ENCODE measurements at places on chromosomes 4 and X. TPM values are rescaled to one million over a fixed set of nuclear protein-coding genes. Genes with fewer than 3 reads are reported as not detected.

Gene GLOD5
- total RNA-seq: not detected

Gene GAGE12H
- not detected for total RNA-seq

Gene KIT
- not detected for total RNA-seq

Gene IL2
- not detected for total RNA-seq

Gene DIPK2B
- not detected for total RNA-seq

Gene MAGEA2
- not detected for total RNA-seq

Gene CTAG1B
- not detected for total RNA-seq

Gene CLDN22
- not detected for total RNA-seq

Gene PHOX2B
- total RNA-seq: not detected

Gene DCAF4L1
- total RNA-seq: 0.72 TPM

Gene HSD17B13
- total RNA-seq: not detected

Gene ADH4
- not detected for total RNA-seq

Gene ALPK1
- 20.3 TPM for total RNA-seq

Gene ODAPH
- not detected for total RNA-seq

Gene CLGN
- total RNA-seq: 10.7 TPM

Gene FATE1
- total RNA-seq: not detected

Gene GC
- not detected for total RNA-seq

Gene CSN1S1
- total RNA-seq: not detected

Gene NDP
- total RNA-seq: not detected

Gene PABPC1L2B
- total RNA-seq: not detected

Gene ASB11
- total RNA-seq: not detected

Gene NLRP2B
- total RNA-seq: not detected

Gene TMEM128
- total RNA-seq: 31.5 TPM

Gene PTPN13
- total RNA-seq: 23.0 TPM

Gene LINC00632
- total RNA-seq: 16.9 TPM

Gene CLCN5
- total RNA-seq: 4.9 TPM

Gene GPR34
- total RNA-seq: not detected

Gene RHOXF1
- total RNA-seq: not detected

Gene XAGE1B
- total RNA-seq: not detected

Gene COX7B2
- total RNA-seq: not detected

Gene NHS
- 3.6 TPM for total RNA-seq

Gene SNCA
- total RNA-seq: 34.8 TPM

Gene PABPC5
- not detected for total RNA-seq

Gene MEPE
- not detected for total RNA-seq

Gene TECRL
- not detected for total RNA-seq

Gene TMEM144
- total RNA-seq: 4.4 TPM

Gene CDKL5
- total RNA-seq: 8.3 TPM

Measured in MCF 10A (cell line).